ENCODE measurements at places on chromosomes 13 and 19.
A peak's percentile ranks its signal among the peaks of the same experiment; 100 is the strongest.

GRCh38 chr19:55424518-55424917 is 16.9 kb upstream of the UBE2S start:
- DNase-seq, result no peak

DNA sequence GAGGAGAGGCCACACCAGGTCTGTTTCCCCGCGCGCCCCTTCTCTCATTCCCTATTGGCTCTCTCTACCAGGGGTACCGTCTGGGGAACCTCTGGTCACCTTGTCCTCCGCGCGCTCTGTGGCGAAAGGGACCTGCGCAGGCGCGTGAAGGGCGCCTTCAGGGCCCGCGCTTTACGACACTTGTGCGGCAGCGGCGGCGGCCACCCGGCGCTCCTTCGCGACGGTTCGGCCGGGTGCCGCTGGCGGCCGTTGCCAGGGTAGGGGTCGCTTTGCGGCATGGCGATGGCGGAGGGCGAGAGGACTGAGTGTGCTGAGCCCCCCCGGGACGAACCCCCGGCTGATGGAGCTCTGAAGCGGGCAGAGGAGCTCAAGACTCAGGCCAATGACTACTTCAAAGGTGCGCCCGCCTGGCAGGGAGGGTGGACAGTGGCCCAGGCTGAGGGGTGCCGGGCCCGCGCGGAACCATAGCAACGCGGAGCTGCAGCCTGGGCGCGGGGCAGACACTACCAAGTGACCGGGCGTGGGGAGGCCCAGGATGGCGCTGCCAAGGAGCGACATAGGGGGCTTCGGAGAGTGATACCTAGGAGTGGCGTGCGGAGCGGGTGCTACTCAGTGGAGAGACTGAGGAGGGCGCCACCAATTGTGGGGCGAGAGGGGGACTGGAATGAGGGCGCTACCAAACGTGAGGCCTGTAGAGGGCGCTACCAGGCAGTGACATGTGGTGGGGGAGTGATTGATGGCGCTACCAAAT is at the start of gene PPP5C:
Gene PPP5C, plus strand, starts transcription at position 267 of the 751 bp plus-strand sequence. Its CDS starts 10 bp downstream, at position 277.
- peak; percentile 92 for DNase-seq

DNA sequence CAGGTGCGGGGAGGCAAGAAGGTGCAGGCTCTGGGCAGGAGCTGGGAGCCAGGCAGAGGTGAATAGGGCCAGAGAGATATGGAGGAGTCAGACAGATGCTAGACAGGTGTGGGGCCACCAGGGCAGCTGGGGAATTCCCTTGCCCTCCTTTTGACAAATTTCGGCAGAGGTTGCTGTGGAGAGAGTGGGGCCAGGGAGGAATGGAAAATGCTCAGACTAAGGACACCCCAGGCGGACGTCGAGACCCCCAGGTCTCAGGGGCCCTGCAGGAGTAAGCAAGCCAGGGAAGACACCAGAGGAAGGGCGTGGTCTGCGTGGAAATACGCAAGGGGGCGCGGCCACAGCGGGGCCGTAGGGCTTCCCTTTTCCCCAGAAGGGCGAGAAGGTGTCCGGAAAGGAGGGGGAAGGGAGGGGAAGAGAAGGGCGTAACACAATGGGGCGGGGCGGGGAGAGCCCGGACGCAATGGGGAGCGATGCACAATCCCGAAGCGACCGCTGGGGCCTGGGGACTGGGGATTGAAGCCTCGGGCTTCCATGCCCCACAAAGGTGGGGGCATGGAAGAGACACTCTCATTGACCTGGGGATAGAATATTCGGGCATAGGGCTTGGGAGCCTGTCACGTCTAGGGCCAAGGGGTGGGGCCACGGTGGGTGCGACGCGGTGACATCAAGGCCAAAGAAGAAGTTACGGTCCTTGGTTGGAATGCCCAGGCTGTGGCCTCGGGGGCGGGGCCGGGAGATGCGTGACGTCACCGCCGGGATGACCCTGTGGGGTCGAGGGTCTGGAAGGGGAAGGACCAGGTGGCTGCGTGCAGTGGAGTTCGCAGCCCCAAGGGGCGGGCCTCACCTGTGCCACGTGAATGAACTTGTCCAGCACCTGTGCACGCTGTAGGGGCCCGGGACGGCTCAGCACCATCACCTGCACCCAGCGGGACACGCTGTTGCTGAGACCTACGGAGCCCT is 8.2 kb downstream of the RASGRP4 start:
- peak; percentile 56 for DNase-seq

DNA sequence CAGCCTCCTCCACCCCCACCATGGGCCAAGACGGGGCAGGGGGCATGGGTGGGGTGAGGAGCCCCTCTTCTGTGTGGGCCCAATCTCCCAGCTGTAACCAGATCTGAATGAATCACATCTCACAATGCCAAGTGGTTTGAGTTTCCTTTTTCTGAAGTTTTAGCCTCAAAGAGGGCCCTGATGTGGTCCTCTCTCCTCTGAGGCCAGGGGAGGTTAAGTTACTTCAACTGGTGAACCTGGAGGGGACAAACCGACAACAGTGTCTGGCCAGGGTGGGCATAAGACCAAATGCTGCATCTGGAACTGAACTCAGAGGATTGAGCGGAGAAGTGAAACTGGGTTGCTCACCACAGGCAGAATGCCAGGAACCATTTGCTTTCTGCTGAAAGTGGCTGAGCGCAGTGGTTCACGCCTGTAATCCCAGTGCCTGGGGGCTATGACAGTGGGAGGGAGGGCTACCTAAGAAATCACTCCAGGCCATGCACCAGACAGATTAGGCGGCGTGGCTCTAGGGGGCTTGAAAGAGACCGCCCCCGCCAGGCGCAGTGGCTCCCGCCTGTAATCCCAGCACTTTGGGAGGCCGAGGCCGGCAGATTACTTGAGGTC is 15.4 kb upstream of the IRGC start:
- peak; percentile 49 for DNase-seq
